ENCODE measurements at places on chromosomes 2 and 18. TPM values are rescaled to one million over a fixed set of nuclear protein-coding genes. Genes with fewer than 3 reads are reported as not detected.
A peak's percentile ranks its signal among the peaks of the same experiment; 100 is the strongest.

The ZSWIM2 gene
- total RNA-seq: not detected

The SLC40A1 gene
- total RNA-seq: 48.9 TPM

The NEU2 gene
- not detected for total RNA-seq

The SERPINB10 gene
- total RNA-seq: not detected

The SERPINB13 gene
- total RNA-seq: not detected

The SIX3 gene
- total RNA-seq: not detected

The PLB1 gene
- total RNA-seq: 1.2 TPM

GRCh38 chr2:45746888-45747287 lies 95.4 kb downstream of the PRKCE start:
- no peak overlapping the region for H3K27ac ChIP-seq
- H3K4me3 ChIP-seq: no peak overlapping the region
- peaks cover 15% of the 10 kb centered on the region for H3K4me1 ChIP-seq
- no peaks in the 10 kb centered on the region for H3K27me3 ChIP-seq
- no peak for DNase-seq
- no peaks in the 10 kb centered on the region for H3K36me3 ChIP-seq

- H3K4me1 ChIP-seq: peaks cover 7% of the 10 kb centered on the region
- no peaks in the 10 kb centered on the region for H3K27me3 ChIP-seq
- H3K27ac ChIP-seq: peak overlapping the region; percentile 2
- no peak for DNase-seq
- H3K36me3 ChIP-seq: no peaks in the 10 kb centered on the region
- H3K4me3 ChIP-seq: no peak overlapping the region
Measured at GRCh38 chr2:209441541-209441940, 17.7 kb downstream of the MAP2 start.

- no peaks in the 10 kb centered on the region for H3K4me1 ChIP-seq
- no peak overlapping the region for H3K4me3 ChIP-seq
- no peak for DNase-seq
- H3K36me3 ChIP-seq: no peaks in the 10 kb centered on the region
Measured at GRCh38 chr2:168002021-168002553, 245.3 kb downstream of the STK39 start.

DNA sequence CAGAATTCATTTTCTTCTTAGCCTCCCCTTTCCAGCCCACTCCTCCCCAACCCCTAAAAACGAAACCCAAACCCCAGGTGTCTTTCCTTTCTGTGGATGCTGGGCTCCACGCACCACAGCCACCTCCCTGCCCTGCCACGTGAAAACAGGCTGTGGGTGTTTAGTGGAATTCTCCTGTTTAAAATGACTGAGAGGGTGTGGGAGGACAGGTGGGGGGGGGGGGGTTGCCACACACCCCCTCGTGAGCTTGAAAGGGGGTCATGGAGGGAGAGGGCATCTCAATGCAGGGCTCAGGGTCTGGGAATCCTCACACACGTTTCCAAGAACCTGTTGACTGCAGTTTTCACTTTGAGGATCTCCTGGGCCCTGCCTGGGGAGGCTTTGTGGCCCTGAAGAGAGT lies 110.3 kb downstream of the FAM210A start:
- H3K4me3 ChIP-seq: no peak overlapping the region
- peak overlapping the region; percentile 64 for H3K27ac ChIP-seq
- no peak for DNase-seq
- peaks cover 25% of the 10 kb centered on the region for H3K4me1 ChIP-seq
- H3K36me3 ChIP-seq: no peaks in the 10 kb centered on the region

GRCh38 chr2:221641181-221641871 lies 69.2 kb upstream of the EPHA4 start:
- no peaks in the 10 kb centered on the region for H3K27me3 ChIP-seq
- no peaks in the 10 kb centered on the region for H3K4me1 ChIP-seq
- no peak for DNase-seq
- H3K27ac ChIP-seq: no peak overlapping the region
- H3K4me3 ChIP-seq: no peak overlapping the region

GRCh38 chr18:7946734-7947377 lies 379.7 kb downstream of the PTPRM start:
- no peaks in the 10 kb centered on the region for H3K27me3 ChIP-seq
- H3K27ac ChIP-seq: no peak overlapping the region
- no peak for DNase-seq
- no peaks in the 10 kb centered on the region for H3K36me3 ChIP-seq
- H3K4me3 ChIP-seq: no peak overlapping the region
- H3K4me1 ChIP-seq: peaks cover 4% of the 10 kb centered on the region

DNA sequence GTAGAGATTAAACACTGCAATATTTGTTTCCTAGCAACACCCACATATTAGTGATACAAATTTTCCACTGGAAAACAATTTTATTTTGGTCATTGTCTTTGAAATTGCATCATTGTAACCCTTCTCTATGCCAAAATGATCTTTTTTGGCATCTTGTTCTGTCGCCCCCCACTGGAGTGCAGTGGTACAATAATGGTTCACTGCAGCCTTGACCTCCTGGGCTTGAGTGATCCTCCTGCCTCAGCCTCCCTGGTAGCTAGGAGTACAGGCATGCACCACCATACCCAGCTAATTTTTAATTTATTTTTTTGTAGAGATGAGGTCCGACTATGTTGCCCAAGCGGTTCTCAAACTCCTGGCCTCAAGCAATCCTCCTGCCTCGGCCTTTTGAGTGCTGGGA lies 117.4 kb downstream of the PIK3C3 start:
- H3K4me1 ChIP-seq: no peaks in the 10 kb centered on the region
- H3K27ac ChIP-seq: no peak overlapping the region
- H3K4me3 ChIP-seq: no peak overlapping the region
- no peaks in the 10 kb centered on the region for H3K36me3 ChIP-seq
- H3K27me3 ChIP-seq: no peaks in the 10 kb centered on the region
- no peak for DNase-seq

DNA sequence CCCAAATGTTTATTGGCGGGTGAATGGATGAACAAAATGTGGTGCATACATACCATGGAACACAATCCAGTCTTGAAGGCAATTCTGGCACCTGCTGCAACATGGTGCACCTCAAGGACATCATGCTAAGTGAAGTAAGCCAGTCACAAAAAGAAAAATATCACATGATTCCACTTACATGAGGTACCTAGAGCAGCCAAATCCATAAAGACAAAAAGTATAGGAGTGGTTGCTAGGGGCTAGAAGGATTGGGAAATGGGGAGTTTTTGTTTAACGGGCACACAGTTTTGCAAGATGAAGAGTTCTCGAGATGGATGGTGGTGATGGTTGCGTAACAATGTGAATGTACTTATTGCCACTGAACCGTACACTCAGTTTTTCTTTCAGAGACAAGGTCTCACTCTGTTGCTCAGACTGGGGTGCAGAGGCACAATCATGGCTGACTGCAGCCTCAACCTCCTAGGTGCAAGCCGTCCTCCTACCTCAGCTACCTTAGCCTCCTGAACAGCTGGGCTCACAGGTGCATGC lies 90.9 kb upstream of the CERS6 start:
- no peak overlapping the region for H3K4me3 ChIP-seq
- H3K27ac ChIP-seq: no peak overlapping the region
- DNase-seq: no peak
- H3K27me3 ChIP-seq: no peaks in the 10 kb centered on the region

- no peak for DNase-seq
- no peaks in the 10 kb centered on the region for H3K36me3 ChIP-seq
- H3K4me1 ChIP-seq: peaks cover 3% of the 10 kb centered on the region
- no peak overlapping the region for H3K4me3 ChIP-seq
Measured at GRCh38 chr2:20381457-20381856, 30.8 kb upstream of the PUM2 start.

DNA sequence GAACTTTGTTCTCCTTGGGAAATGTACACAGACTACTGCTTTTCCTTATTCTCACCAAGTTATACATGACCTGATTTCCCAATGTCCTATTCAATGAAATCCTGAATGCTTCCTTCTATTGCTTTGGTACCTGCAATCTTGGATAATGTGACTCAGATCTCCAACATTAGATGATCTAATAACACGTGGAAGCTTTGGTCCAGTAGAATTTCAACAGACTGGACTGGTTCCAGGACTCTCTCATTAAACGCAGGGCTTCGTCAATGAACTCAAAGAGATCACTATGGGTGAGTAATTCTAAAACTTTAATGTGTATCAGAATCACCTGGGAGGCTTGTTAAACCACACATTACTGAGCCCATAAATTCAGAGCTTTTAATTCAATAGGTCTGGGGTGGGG lies 413.6 kb upstream of the KCNH7 start:
- H3K36me3 ChIP-seq: no peaks in the 10 kb centered on the region
- no peak for DNase-seq

- H3K4me1 ChIP-seq: no peaks in the 10 kb centered on the region
- no peaks in the 10 kb centered on the region for H3K27me3 ChIP-seq
- DNase-seq: no peak
- no peak overlapping the region for H3K27ac ChIP-seq
- H3K36me3 ChIP-seq: no peaks in the 10 kb centered on the region
Measured at GRCh38 chr2:185921048-185921756, 182.6 kb downstream of the FSIP2 start.

- no peaks in the 10 kb centered on the region for H3K36me3 ChIP-seq
- no peak for DNase-seq
- H3K27ac ChIP-seq: no peak overlapping the region
- H3K27me3 ChIP-seq: no peaks in the 10 kb centered on the region
Measured at GRCh38 chr2:199011908-199012307, 445.8 kb downstream of the SATB2 start.

DNA sequence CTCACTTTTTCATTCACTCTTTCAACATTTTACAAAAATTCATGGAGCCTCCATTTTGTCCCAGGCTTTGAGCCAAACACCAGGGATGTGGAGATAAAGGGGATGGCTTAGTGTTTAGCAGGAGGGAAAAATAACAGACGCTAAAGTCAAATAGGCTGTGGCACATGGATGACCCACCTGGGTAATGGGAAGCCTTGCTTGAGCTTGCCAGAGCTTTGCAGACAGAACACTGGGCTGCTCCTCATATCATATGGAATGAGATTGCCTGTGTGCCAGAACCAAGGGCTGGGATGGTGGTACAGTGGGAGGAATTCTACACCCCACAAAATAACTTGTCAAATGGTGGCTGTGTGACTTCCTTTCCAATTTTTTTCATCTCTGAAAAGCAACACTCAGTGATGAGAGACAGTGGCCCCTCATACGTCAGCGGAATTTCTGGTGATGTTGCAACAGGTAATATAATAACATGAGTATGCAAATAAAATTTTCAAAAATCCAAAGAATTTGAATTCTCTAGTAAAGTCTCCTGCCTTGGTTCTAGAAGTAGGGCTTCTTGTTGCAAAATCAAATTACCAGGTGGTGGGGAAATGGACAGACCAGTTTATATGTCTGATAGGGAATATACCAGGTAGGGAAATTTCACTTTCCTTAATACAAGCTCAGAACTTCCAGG lies 252.9 kb downstream of the CLIP4 start:
- no peak overlapping the region for H3K27ac ChIP-seq
- no peaks in the 10 kb centered on the region for H3K4me1 ChIP-seq
- no peak overlapping the region for H3K4me3 ChIP-seq
- H3K36me3 ChIP-seq: no peaks in the 10 kb centered on the region
- DNase-seq: no peak

GRCh38 chr18:76524900-76525698 lies 30.1 kb upstream of the ZNF516 start:
- H3K36me3 ChIP-seq: no peaks in the 10 kb centered on the region
- DNase-seq: no peak
- H3K4me1 ChIP-seq: peaks cover 9% of the 10 kb centered on the region
- H3K27me3 ChIP-seq: peaks cover 43% of the 10 kb centered on the region
- H3K4me3 ChIP-seq: peak overlapping the region; percentile 40

DNA sequence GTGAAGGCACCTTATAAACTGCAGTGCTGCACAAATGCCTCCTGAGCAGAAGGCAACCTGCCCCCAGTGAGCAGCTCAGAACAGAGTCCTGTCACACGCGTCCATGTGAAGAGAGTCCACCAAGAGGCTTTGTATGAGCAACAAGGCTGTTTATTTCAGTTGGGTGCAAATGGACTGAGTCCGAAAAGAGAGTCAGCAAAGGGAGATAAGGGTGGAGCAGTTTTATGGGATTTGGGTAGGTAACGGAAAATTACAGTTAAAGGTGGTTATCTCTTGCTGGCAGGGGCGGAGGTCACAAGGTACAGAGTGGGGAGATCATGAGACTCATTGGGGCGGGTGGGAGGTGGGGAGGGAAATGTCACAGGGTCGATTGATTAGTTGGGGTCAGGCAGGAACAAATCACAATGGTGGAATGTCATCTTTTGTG lies 53.4 kb upstream of the RALBP1 start:
- H3K27me3 ChIP-seq: no peaks in the 10 kb centered on the region
- H3K4me1 ChIP-seq: no peaks in the 10 kb centered on the region
- no peaks in the 10 kb centered on the region for H3K36me3 ChIP-seq
- no peak overlapping the region for H3K27ac ChIP-seq
- DNase-seq: no peak
- no peak overlapping the region for H3K4me3 ChIP-seq

DNA sequence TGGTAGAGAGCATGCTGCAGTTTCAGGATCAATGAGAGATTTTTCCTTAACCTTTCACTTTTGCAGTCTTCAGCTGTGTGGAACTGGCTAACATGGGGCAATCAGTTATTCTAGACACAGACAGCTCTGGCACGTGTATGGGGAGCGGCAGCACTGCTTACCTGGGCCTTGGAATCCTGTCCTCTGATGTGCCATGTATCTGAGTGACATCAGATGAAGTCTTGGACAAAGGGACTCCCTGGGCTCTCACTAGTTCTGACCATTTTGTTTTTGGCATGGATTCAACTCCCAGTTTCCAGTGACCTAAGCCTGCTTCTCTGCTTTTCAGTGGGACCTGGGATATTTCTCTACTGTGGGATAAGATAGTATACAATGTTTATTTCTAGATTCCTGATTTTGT lies 54.3 kb downstream of the RNF144A start:
- no peak for DNase-seq
- no peak overlapping the region for H3K27ac ChIP-seq
- no peak overlapping the region for H3K4me3 ChIP-seq
- H3K27me3 ChIP-seq: no peaks in the 10 kb centered on the region
- H3K36me3 ChIP-seq: no peaks in the 10 kb centered on the region
- H3K4me1 ChIP-seq: peaks cover 31% of the 10 kb centered on the region

- no peak for DNase-seq
- no peaks in the 10 kb centered on the region for H3K4me1 ChIP-seq
- H3K27ac ChIP-seq: no peak overlapping the region
- no peaks in the 10 kb centered on the region for H3K36me3 ChIP-seq
Measured at GRCh38 chr18:30616414-30616813, 426.1 kb downstream of the DSC3 start.

DNA sequence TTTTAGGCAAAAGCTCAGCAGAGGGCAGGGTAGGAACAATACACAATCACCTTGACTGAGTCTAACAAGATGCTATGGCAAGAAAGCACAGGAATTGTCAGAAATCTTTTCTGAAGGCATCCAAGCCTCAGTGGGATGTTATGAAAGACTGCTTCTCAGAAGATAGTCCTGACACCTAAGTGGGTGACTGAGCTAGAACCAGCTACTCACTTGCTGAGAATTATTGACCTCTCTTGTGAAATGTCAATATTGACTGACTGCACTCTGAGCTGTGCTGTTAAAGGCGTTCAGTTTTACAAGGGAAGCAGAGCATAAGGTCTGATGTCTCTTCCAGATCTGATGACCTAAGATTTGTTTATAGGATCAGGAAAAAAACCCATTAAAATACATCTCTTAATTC lies 46.1 kb downstream of the TACR1 start:
- H3K27me3 ChIP-seq: no peaks in the 10 kb centered on the region
- DNase-seq: no peak
- no peak overlapping the region for H3K27ac ChIP-seq
- H3K36me3 ChIP-seq: no peaks in the 10 kb centered on the region
- no peaks in the 10 kb centered on the region for H3K4me1 ChIP-seq

Measured in gastrocnemius medialis (tissue), 4 donors.